ENCODE measurements at places on chromosomes 6 and 20.

DNA sequence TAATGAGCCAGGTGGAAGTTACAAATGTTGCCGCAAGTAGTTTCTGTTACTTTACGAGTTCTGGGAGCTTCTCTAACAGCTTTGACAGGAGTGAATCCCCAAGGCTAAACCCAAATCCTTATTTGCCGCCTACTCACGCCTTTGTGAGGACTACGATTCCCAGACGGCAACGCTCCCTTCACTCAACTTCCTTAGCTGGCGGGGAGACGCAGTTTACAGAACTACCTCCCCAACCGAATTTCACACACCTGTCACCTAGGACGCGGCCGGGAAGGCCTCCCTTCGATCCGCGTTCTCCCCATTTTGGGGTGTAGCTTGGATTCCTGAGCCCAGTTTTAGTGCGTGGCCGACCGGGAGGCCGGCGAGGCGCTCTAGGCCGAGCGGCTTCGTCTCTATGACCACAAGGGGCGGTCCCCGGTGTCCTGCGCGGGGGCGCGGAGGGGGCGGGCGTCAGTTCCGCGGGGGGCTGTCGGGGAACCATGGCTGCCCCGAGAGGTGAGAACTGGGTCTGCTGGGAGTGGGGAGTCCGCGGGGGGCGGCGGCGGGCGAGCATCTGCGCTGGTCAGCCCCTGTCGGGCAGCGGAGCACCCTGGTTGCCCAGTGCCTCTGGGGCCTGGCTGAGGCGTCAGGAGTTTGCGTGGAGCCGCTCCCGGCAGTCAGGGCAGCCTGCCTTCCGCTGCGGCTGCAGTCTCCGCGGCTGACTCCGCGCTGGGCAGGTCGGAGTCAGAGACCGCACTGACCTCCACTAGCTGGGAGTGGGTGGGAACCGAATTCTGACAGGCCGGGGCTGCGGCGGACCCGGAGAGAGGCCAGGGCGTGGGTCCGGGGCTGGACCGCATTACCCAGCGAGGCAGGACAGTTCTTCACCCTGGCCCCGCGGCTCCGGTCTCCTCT is at the start of gene SLC35A1:
TSS of gene SLC35A1 (plus strand) at position 450 of the 894 bp plus-strand sequence. CDS start at position 480, 30 bp downstream.
- peak; percentile 76 for DNase-seq

DNA sequence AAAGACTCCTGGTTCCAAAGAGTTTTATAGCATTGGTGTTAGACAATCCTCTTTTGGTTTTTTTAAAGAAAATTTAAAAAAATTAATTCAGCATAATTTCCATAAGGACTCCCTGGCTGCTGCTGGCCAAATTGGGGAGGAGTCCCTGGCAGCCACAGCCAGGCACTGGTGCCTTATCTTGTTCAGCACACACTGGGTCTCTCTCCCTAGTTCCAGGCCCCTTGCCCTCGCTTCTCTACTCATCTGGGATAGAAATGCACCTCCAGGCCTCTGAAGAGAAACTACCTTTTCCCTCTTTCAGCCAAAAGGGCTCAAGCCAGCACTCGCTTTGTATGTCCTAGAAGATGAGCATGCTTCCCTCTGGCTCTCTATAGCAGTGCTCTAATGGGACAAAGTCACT is 13.4 kb upstream of the MAPK13 start:
- DNase-seq: no peak

DNA sequence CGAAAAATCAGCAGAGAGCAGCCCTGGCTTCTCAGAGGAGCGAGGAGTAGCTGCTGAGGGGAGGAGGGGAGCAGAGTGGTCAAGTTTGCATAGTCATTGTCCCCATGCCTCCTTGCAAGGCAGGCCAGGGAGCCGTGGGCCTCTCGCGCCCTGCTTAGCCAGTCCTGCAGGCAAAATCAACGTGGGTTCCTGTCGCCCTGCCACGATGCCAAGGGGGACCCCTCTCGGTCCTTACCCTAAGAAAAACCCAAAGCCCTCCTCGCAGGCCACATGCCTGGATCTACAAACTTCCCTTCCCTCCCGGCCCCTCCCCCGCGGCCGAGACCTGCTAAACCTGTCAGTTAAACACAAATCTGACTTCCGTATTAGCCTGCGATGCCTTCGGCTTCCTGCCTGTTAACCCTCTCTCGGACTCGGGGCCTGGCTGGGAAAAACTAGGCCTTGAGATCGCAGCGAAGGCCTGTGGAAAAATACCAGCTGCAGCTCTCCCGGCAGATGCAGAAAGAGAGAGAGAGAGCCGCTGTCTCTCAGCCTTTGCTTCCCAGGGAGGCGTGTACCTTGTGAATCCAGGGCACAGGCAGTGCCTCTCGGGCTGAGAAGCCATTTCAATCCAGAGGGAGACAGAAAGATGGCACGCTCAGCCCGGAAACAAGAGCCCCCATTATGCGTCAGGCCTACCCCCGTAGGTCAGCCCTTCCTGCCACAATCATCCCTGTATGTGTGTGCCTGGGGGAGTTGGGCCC is 968 bp upstream of the ZMYND8 start:
- peak; percentile 99 for DNase-seq

GRCh38 chr6:111559188-111560097 is 46.2 kb downstream of the TRAF3IP2 start:
- no peak for DNase-seq

GRCh38 chr6:104532462-104532861 is 327.3 kb downstream of the HACE1 start:
- no peak for DNase-seq

GRCh38 chr6:154167126-154167525 is 128.1 kb downstream of the OPRM1 start:
- DNase-seq: no peak

DNA sequence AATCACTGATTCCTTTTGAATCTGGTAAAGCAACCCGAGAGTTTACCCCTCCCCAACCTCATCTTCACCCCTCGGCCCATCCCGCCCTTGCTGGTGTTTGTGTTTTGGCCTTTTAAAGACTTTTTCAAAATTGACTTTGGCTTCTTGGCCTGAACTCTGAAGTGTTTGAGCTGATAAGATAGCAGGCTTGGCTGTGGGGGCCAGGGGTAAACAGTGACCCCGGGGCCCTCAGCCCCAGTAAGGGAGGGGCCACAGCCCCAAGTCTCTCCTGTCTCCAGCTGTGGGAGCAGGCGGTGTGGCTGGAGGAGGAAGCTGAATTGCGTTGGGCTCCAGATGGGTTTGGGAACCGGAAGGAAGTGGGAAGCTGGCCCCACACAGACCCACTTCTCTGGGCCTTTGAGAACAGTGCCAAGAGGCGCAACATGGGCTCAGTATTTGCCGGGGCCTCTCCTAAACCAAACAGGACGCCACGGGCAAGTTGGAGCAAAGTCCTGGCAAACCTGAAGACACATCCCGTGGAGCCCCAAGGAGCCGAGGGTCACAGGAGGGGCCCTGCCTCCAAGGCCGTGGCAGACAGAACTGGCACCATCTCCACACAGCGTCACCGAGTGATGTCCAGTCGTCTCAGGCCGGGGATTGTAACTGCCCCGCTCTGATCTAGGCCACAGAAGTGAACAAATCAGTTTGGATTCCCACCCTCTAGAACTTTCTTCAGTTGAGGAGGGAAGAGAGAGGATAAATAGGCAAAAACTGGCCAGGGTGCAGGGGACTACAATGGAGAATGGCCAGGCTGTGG is 54.3 kb upstream of the PTPN1 start:
- DNase-seq: no peak

DNA sequence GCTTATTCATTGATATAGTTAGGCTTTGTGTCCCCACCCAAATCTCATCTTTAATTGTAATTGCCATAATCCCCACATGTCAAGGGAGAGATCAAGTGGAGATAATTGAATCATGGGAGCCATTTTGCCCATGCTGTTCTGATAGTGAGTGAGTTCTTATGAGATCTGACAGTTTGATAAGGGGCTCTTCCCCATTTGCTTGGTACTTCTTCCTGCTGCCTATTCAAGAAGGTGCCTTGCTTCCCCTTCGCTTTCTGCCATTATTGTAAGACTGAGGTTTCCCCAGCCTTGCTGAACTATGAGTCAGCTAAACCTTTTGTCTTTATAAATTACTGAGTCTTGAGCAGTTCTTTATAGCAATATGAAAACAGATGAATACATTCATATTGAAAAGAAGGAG is 45.6 kb downstream of the CENPW start:
- no peak for DNase-seq

DNA sequence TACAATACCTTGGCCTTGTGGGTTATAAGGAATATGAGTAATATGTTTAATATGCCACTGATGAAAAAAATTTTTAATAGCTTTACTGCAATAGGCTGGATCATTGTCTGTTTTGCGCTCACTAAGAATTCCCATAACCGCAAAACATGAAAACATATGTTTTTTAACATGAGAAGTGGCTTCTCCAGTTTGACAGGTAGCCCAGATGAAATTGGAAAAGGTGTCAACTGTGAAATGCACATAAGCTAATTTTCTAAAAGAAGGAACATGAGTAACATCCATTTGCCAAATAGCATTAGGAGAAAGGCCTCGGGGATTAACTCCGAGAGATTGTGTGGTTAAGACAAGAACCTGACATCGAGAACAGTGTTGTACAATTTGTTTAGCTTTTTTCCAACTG is 4.9 kb downstream of the GLYATL3 start:
- no peak for DNase-seq

GRCh38 chr6:7047966-7048365 is 59.8 kb upstream of the RREB1 start:
- DNase-seq: peak; percentile 17

GRCh38 chr20:58759947-58760346 is 67.3 kb downstream of the NPEPL1 start:
- DNase-seq: no peak

DNA sequence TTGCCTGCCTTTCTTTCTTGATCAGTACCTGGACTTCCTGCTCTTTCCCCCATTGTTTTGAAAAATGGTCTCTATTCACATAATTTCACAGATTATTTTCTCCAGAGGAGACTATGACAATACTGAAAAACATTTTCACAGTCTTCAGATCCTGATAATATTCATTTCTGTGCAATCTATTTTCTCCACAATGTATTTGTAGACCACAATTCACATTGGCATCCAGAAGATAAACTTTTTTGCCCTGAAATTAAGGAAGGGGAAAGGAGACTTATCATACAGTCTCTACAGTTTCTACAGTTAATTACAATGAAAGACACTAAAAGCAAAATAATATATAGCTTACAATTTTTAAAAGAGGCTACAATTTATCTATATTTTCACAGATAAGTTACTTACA is 18.4 kb downstream of the LCA5 start:
- DNase-seq: no peak

DNA sequence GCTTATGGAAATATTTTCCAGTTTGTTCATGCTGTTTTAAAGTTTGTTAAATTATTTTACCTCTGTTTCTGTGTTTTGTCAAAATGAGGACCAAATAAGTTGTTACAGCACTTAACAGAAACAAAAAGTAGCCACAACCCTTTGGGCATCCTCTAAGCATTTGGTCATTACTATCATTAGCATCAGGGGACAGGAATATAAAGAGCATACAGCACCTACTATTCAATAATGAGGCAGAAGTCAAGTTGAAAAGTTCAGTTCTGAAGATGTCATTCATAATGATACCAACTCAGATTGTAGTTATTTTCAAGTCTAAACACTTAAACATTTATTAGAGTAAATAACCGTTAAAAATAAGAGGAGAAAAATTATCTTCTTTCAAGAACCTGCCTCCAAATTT is 862.3 kb upstream of the FLRT3 start:
- no peak for DNase-seq

DNA sequence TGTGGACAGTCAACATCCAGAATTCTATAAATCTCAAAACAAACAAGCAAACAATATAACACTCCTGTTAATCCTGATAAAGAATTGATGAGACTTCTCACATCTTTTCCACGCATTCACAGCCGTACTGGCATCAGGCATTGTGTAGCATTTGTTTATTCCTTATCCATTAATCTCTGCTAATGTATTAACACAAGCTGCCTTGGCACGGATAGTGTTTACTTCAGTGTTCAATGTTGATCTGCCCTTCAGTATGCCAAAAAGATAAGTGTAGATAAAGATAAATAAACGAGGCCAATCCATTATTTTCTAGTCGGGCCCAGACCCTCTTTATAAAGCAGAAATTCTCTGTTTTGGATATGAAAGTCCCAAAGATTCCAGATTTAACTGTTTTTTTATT is 16.1 kb downstream of the UFL1 start:
- no peak for DNase-seq

DNA sequence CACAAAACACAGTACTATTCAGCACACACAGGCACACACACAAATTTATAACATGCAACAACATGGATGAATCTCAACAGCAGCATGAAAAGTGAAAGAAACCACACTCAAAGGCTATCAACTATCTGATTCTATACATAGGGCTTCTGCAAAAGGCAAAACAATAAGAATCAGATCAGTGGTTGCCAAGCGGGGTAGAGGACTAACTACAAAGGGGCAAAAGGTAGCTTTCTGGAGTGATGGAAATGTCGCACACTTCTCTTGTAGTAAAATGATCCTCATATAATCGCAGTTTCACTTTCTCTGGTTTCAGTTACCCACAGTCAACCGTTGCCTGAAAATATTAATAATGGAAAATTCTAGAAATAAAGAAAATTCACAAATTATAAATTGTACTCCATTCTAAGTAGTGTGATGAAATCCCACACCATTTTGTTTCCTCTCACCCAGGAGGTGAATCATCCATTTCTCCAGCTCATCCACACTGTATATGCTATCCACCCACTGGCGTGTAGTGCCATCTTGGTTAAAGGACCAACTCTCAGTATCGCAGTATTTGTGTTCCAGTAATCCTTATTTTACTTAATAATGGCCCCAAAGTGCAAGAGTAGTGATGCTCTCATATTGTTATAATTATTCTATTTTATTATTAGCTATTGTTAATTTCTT is 12.8 kb upstream of the PLN start:
- DNase-seq: no peak

DNA sequence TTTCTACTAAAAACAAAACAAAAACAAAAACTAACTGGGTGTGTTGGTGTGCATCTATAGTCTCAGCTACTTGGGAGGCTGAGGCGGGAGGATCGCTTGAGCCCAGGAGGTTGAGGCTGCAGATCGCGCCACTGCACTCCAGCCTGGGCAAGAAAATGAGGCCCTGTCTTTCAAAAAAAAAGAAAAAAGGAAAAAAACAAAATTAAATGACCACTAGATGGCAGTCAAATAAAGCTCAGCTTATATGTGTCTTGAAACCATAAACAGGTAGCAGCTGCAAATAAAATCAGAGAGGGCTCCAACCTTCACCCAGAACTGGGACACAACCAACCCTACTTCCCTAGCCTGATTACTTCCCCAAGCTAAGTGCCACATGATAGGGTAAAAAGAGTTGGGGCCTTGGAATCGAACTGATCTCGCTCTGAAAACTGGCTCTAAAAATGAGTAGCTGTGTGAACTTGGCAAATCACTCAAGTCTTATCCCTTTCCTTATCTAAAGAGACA is 67.1 kb upstream of the ADGRF4 start:
- peak; percentile 56 for DNase-seq

DNA sequence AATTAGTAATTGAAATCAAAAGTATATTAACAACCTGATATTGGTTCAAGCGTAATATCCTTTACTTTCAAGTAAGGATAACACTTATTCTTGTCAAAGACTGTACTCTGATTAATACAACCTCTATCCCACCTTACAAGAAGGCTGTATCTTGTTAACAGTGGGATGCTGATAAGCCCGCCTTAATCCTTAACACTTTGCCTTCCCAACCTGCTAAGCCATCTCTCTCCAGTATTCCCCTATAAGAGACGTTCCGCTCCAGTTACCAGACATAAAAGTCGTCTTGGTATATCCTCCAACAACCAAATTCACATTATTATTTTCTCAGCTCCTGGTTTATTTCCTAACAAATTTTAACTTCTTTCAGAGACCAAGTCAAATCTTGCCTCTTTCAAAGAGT is 2.0 kb downstream of the BTBD9 start:
- DNase-seq: no peak
